PC-3 (cell line): ENCODE measurements at places on chromosomes 5 and 9. TPM values are rescaled to one million over a fixed set of nuclear protein-coding genes. Genes with fewer than 3 reads are reported as not detected.

The SAPCD2 gene
- 98.4 and 134 TPM in 2 replicates for total RNA-seq

The WDR38 gene
- total RNA-seq, result not detected in 2 replicates

- DNase-seq, result no peak
These were observed 8.7 kb downstream of the HMGCS1 start for GRCh38 chr5:43304525-43304924.

DNA sequence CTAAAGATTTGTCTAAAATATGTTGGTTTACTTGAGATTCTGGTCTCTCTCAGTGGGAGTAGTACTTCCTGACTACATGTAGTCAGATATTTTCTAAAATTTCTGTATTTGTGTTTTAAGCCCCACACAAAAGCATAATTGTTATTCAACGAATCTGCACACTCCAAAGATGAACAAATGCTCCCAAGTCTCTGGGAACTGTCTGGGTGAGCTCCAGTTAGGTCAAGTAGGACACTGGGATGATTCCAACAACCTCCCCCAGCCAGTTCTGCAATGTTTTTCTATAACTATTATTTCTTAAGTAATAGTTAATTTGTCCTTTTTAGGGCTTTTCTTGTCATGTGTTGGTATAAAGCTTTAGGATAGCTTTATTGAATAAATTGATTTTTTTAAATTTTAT is 174.6 kb downstream of the FAM174A start:
- no peak for DNase-seq

GRCh38 chr5:65817931-65818330 is 95.9 kb downstream of the NLN start:
- DNase-seq, result no peak

DNA sequence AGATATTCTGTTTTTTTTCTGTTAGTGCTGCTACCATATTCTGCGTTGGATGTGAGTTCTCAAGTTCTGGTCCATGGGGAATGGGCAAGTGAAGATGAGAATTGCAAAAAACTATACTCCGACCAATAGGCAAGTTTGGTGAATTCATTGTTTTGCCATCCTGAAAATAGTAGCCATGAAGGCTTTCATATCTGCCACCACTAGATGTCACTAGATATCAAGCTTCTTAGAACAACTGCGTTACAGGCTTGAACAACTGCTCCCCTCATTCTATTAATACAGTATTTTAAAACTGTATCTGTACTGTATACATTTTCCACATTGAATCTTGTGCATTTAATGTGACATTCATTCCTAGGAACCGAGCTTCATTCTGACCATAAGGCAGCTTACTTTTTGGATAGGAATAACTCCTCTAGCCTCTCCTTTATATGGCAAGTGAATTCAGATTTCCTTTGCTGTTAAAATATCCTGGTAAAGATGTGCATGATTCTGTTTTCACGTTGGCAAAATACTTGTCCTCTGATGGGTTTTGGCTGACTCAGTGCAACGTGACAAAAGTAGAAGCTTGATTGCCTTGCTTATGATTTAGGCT is 163.6 kb downstream of the SREK1 start:
- DNase-seq, result peak; percentile 50

DNA sequence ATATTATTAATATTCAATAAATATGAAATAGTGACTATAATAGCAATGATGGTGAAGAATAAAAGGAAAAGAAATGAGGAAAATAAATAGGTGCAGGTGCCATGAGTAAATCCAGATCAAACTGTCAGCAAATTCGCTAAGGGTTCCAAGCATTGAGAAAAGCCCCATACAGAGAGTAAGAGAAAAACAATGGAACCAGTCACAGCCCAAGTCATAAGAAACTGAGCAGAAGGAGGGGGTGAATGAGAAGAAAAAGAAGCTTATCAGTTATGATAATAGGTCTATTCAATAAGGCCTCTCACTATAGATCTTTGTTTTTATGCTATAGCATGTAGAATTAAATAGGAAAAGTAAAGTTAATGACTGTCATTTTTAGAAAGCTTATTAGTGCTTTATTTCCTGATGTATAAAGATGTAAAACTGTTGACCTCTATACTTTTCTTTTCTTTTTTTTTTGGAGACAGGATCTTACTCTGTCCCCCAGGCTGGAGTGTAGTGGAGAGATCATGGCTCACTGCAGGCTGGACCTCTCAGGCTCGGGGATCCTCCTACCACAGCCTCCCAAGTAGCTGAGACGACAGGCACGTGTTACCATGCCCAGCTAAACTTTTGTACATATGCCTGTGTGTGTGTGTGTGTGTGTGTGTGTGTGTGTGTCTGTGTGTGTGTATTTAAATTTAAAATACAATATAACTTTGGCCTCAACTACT is 72.4 kb downstream of the FYB1 start:
- DNase-seq, result no peak

DNA sequence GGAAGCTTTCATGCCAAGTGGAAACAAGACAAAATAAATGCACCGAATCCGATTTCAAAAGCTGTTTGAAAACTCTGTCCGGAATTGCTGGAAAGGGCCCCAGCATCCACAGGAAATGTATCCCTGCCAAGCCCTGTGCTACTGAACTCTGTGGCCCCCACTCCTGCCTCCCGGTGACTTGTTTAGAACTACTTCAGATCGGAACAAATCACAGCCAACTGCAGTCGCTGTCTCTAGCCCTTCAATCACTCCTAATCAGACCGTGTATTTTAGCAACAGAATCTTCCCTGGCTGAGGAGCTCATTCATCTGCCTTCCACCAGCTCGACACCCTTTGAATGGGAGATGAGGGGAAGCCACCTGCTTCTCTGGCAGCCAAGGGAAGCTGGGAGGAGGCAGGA is 94.1 kb downstream of the KCNIP1 start:
- DNase-seq, result no peak

DNA sequence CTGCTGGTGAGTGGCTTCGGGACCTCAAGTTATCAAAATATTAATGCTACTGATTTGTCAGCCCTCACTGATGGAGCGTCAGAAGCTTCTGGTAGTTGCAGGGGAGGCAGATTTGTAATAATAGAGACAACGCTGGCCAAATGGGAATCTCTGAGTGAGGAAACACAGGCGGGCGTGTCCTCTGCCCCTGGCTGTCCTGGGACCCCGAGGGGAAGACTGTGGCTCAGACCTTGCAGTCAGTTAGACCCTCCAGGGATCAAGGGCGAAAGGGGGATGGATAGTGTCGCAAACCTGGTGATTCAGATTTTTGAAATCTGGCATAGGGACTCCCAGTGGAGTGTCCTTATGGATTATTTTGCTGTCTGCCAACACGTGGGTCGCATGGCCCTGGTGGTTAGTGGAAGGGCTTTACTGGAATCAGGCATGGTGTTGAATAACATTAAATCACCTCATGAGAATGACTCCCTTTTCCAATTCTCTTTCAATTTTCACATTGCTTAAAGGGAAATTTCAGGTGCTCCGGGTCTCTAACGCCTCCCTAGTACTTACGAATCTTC is 35.1 kb upstream of the NTNG2 start:
- DNase-seq, result no peak

- no peak for DNase-seq
These were observed 83.6 kb downstream of the LMX1B start for GRCh38 chr9:126697330-126697729.
